CD8-positive, alpha-beta T cell (primary cell): ENCODE measurements at places on chromosomes 7 and 10. TPM values are rescaled to one million over a fixed set of nuclear protein-coding genes. Genes with fewer than 3 reads are reported as not detected.

The SLC16A12 gene
- total RNA-seq, result not detected

The RAB11FIP2 gene
- total RNA-seq, result 32.6 TPM

The RINT1 gene
- 46.3 TPM for total RNA-seq

The ZNF746 gene
- 28.4 TPM for total RNA-seq

The GNAI1 gene
- total RNA-seq, result 0.30 TPM

The C10orf105 gene
- total RNA-seq, result 0.14 TPM

The ITIH2 gene
- total RNA-seq, result not detected

The DPY19L1 gene
- total RNA-seq, result 10.0 TPM

The SYNPO2L gene
- total RNA-seq, result not detected
